Fibroblast of skin of back (primary cell): ENCODE measurements at places on chromosomes 1 and 21.

GRCh38 chr1:54980528-54981241, at the start of gene TMEM61:
TMEM61 (plus strand) TSS chr1:54980628; CDS start chr1:54981066, 438 bp downstream.
- DNase-seq: no peak

GRCh38 chr1:59018860-59019259, 235.0 kb upstream of the JUN start:
- DNase-seq: no peak

DNA sequence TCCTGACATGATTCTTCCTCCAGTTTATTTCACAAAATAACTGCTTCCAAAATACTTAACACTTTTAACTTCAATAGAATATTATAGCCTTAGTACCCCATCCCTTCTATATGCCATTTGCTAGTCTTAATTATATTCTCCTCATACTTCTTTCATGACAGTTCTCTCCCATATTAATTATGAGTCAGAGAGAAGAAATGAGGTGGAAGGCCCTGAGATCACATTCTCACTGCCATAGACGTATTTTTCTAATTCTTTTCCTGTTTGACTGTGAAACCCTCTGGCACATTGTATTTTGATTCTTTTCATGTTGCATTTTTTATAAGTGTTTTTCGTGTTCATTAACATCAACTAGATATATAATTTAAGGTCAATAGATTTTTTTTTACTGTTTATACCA, 88.4 kb downstream of the GTF2B start:
- DNase-seq: peak; percentile 84

DNA sequence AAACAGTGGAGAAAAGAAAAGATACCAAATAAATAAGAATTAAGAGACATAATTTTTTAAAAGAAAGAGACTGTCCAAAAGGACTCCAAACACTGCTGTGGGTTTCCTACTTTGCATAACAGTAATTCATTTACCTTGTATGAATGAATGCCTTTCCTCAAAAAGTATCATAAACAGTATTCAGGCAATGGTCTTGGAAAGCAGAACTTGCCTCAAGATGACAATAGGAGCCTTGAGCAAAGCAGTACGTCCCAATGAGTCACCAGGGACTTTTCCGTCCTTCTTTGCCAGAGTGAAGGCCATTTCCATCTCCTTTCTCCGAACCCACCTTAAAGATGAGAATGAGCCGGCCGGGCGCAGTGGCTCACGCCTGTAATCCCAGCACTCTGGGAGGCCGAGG, 186.4 kb downstream of the ZBTB18 start:
- no peak for DNase-seq

DNA sequence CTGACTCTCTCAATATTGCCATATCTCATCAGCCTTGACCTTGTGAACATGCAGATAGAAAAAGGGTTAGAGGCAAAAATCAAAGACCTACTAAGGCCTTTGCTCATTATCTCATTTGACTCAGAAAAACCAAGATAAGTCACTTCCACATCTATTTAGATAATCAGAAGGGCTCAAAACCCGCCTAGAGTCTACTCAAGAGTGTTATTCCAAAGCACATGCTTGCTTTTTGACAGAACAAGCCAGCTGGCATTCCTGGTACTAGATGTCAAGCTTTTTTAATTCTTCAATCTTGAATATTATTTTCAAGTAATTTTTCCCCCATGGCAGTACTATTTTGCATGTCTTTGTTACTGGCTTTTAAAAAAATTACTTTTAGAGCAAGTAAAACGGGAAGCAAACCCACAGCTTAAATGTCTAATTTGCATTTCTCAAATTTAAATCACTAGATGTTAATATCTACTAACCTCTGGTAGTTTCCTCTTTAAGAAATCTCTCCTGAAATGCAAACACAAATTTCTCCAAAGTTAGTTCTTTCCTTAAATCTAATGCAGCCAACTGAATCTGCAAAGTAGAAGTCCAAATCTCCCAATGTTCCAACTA, 51.5 kb downstream of the APP start:
- no peak for DNase-seq

DNA sequence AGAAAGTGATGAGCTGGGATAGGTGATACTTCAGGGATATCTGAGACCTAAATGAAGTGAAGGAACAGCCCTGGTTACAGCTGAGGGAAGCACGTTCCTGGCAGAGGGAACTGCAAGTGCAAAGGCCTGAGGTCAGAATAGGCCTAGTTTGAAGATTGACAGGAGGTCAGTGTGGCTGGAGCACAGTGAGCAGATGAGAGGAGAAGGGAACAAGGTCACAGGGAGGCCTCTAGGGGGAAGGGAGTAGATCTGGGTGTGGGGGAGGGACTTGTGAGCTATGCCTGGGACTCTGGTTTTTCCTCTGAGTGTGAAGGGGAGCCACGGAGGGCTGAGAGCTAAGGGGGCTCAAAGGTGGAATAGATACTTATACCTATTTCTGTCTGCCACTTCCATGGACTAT, 736.4 kb downstream of the MATN1 start:
- no peak for DNase-seq

GRCh38 chr1:164838786-164839185, 279.8 kb downstream of the PBX1 start:
- no peak for DNase-seq

DNA sequence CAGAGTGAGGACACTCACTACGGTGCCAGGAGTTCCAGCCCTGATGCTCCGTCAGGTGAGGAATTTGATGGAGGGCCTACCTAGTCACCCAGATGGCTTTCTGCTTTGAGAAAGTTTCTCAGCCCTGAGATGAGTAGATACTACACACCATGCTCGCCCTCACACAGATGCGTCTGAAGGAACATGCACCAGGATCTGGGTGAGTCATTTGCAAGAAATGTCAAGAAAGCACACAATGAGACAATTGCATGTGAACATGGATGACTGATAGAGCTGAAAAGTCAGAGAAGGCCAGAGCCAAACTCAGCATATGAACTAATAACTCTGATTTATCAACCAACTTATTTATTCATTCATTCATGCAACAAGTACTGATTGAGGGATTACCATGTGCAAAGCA, 483.9 kb downstream of the OMA1 start:
- DNase-seq: no peak

GRCh38 chr1:94228640-94229375, 8.6 kb downstream of the ARHGAP29 start:
- DNase-seq: no peak

DNA sequence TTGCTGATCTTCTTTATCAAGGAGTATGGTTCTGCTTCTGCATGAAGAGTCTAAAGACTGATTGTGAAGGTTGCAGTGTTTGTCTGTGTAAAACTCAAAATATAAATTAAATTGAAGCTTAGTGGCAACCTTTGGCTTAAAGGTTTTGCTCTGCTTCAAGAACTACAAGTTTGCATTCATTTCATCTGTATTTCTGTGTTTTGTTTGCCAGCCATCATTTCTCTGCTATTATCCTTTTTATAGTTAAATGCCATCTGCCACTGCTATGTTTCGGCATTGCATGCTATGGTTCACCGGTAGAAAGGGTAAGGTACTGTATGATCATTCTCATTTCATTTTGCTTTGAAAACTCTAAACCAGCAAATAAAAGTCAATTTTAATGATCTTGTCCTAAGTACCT, 52.9 kb downstream of the OSBPL9 start:
- DNase-seq: no peak
